Fibroblast of skin of right biceps (primary cell): ENCODE measurements at places on chromosomes 16 and 17.

DNA sequence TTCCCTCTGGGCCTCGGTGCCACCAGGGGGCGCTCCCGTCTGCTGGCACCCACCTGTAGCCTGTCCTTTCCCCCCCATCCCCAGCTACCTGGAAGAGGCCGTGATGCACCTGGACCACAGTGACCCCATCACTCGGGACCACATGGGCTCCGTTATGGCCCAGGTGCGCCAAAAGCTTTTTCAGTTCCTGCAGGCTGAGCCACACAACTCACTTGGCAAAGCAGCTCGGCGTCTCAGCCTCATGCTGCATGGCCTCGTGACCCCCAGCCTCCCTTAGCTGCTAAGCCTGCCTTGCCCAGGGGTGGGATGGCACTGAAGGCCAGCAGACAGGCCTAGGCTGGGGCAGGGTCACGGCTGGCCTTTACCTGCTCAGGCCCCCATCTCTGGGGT, 818 bp upstream of the NRN1L start:
- peak; percentile 19 for DNase-seq

GRCh38 chr17:40224718-40225550, 5.8 kb downstream of the WIPF2 start:
- peak; percentile 19 for DNase-seq

DNA sequence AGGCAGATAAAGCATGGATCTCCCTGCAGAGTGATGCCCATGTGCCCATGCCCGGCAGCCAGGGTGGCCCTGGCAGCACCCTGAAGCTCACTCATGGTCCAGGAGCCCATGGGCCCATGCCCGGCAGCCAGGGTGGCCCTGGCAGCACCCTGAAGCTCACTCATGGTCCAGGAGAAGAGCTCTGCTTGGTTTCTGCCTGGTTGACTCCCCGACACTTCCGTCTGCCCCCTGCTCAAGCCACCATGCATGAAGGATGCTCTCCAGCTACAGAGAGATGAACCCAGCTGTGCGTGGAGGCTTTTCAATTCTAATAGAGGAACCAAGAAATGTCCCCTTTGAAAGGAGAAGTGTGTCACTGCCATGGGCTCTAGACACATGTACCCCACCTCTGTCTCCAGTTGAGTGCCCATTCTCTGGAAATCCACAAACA, 8.7 kb downstream of the CCL17 start:
- DNase-seq = no peak

DNA sequence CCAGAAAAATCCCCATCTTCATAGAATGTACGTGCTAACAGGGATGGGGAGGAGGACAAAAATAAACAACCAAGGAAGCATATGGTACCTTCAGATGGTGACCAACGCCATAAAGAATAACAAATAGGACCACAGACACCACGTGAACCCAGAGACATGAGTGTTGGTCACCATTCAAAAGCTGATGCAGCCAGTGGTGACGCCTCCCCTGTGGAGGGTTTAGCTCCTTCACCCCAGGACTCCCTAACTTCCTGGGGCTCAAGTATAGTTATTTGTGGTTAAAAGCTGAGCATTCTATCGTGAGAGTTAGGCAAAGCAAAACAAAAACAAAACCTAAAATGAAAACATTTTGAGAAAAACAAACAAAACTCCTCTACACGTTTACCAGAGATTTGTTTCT, 184.7 kb downstream of the SOX9 start:
- no peak for DNase-seq

GRCh38 chr17:77212081-77212832, 71.5 kb downstream of the SEC14L1 start:
- no peak for DNase-seq

- no peak for DNase-seq
These were observed 84.3 kb upstream of the COX10 start for GRCh38 chr17:13984956-13985355.

GRCh38 chr16:85936816-85937215, 37.9 kb downstream of the IRF8 start:
- DNase-seq = no peak

- DNase-seq = no peak
These were observed 7.7 kb downstream of the PYCARD start for GRCh38 chr16:31194898-31195297.

GRCh38 chr17:77471984-77472461, 331.3 kb downstream of the SEC14L1 start:
- DNase-seq = peak; percentile 86

DNA sequence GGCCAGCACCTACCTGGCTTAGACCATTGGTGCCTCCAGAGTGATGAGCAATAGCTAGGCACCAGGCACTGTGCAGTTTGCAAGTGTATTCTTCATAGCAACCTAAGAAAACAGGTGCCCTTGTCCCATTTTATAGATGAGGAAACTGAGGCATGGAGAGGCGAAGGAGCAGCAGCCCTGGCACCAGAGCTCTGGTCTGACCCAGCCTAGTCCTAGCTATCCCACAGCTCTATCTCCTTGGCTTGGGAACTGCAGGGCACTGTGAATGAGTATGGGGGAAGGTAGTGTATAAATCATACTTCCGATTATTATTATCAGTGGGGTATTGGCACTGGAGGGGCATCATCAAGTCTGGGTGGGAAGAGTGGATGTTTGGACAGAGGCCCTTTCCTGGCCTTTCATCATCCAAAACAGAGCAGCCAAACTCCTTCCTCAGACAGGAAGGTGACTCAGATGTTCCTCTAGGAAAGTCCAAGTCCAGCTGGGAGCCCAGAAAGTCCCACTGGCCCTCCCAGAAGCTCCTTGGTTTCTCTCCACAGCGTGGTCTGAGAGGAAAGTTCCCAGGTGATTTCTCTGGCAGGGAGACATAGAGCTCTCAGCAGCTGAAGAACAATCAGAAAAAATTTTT, 32.0 kb upstream of the PLLP start:
- peak; percentile 88 for DNase-seq

- DNase-seq = no peak
These were observed 2.9 kb upstream of the KANSL1 start for GRCh38 chr17:46195939-46196716.

DNA sequence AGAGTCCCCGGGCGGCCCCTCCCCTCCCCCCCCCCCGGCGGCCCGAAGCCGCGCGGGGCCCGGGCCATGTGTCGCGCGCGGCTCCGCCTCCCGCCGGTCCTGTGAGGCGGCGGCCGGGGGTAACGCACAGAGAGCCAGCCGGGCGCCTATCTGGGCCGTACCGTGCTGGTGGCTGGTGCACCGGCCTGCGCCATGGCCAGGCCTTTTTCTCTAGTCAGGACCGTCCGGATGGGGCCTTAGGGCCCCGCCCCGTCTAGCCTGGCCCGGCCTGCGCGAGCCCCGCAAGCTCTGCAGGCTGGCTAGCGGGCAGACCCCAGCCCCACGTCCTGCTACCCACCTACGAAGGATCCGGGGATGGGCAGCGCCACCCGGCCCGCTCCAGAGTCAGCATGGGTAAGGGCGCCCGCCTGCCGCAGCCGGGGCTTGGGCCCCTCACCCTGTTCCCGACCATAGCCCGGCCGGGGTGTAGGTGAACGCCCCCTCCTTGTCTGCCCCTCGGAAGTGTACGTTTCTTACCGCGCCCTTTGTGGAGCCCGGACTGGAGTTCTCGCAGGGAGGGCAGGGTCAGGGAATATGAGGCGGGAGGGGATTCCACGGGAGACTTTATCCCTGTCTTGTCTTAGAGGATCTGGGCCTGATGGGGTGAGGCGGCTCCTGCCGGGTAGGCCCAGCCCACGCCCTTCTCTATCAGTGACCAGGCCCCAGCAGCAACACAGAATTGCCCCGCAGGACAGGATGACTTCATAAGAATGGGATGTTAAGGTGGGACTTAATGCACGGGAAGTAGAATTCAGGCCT, at the start of gene CENPT:
TSS of gene CENPT (minus strand) at position 630 of the 798 bp plus-strand sequence. CDS start 13,834 bp downstream, outside the sequence.
- DNase-seq = peak; percentile 69

- DNase-seq = peak; percentile 89
These were observed at the start of gene PLK1 for GRCh38 chr16:23678430-23679273. PLK1 (plus strand) TSS chr16:23678889; CDS start chr16:23678933, 44 bp downstream.

DNA sequence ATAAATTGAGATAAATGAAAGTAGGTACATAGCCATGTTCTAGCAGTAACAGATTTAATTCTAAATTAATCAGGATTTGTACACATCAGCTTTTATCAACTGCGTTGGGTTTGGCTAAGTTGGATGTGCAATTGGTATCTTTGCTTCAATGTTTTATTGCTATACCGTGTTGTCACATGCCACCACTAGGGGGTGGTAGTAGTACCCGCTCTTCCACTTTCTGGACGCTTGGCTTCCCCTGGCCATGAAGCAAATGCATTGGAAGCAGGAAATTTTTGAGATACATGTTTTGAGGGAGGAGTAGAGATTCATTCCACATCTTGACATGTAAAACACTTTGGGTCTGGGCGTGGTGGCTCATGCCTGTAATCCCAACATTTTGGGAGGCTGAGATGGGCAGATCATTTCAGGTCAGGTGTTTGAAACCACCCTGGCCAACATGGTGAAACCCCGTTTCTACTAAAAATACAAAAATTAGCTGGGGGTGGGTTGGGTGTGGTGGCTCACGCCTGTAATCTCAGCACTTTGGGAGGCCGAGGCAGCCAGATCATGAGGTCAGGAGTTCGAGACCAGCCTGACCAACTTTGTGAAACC, 58.6 kb downstream of the EMP2 start:
- DNase-seq = peak; percentile 62

DNA sequence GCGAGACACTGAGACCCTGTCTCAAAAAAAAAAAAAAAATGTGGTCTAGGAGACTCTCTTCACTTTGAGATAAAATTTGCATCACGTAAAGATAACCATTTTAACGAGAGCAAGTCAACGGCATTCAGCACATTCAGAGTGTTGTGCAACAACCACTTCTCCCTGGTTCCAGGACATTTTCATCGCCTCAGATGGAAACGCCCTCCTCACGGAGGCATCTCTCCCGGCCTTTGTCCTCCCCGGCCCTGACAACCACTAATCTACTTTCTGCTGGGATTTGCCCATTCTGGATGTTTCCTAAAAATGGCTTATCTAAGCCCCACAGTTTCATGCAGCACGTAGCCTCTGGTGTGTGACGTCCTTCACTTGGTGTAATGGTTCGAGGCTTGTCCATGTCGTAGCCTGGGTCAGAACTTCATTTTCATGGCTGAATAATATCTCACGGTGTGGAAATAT, 6.4 kb upstream of the NPRL3 start:
- DNase-seq = no peak

DNA sequence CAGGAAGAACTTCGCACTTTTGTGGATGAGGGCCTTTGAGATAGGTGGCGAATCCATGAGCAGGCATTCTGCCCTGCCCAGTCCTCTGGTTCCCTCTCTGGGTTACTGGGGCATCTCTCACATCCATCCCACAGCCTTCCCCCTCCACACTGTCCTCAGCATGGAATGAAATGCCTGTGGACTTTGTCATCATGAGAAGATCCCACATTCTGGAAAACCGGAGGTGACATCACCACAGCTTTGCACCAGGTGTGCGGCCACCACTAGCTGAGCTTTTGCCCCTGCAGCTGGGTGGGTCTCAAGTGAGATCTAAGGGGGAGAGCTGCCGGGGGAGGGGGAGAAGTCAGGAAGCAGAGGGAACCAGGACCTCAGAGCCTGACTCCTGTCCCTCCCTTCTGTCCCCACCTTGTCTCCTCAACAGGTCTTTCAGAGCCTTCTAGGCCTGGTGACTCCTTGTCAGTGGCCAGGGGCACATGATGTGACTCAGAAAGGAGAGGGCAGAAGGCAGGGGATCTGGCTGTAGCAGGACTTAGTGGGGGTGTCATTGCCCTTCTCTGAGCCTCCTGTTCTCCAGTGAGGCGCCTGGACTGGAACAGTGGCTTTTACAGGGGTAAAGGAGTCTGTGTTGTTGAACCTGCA, 40.0 kb upstream of the DLX4 start:
- peak; percentile 68 for DNase-seq

- DNase-seq = no peak
These were observed 36.4 kb upstream of the CES5A start for GRCh38 chr16:55911616-55912015.

- no peak for DNase-seq
These were observed 1.7 kb downstream of the ADAMTS18 start for GRCh38 chr16:77433146-77433545.

DNA sequence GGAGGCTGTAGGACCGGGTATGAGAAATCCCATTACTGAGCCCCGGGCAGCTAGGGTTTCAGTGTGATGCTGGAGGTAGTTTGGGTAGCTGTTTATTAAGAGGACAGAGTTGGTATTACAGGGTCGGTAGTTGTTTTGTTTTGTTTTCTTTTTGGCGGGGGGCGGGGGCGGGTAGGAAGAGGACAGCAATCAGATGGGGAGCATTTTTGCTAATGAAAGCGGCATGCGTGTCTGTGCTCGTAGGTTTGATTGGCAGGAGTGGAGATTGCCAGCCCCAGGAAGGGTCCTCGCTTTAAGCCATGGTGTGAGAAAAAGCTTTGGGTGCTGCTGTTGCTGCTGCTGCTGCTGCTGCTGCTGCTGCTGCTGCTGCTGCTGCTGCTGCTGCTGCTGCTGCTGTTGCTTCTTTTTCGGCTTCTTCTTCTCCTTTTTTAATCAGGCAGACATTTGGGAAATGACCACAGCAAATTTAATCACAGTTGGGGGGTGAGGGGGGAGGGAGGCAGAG, 498.5 kb upstream of the ZFHX3 start:
- no peak for DNase-seq

DNA sequence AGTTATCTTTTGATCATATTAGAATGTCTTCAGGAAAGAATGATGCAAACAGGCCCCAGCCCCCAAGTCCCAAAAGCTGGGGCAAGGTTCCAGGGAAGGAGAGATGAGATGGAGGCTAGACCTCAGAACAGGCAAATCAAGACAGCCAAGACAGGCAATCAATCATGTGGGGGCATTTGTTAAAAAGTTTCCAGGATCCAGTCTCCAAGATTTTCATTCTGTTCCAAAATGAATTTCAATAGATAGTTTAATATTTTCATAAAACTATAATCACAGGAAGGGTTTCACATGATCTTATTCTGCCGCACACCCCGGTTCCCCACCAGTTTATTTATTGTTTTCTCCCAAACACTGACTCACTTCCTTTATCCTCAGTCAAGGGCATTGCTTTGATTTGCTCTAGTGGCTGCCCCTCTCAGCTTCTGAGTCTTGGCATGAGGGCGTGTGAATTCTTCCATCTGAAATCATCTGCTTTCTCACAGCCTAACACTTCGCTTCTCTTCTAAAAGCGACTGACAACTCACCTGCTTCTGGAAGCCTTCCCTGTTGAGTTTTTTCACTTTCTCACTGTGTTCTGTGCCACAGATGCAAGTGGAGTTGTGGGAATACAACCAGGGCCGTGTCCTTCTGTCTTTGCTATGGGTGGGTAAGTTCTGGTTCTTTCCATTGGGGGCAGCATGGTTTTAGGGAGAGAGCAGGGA, 12.2 kb upstream of the TERF2 start:
- DNase-seq = peak; percentile 78

GRCh38 chr16:3949287-3949686, 68.8 kb upstream of the CREBBP start:
- DNase-seq = no peak
